ENCODE measurements at places on chromosomes 4 and X.

DNA sequence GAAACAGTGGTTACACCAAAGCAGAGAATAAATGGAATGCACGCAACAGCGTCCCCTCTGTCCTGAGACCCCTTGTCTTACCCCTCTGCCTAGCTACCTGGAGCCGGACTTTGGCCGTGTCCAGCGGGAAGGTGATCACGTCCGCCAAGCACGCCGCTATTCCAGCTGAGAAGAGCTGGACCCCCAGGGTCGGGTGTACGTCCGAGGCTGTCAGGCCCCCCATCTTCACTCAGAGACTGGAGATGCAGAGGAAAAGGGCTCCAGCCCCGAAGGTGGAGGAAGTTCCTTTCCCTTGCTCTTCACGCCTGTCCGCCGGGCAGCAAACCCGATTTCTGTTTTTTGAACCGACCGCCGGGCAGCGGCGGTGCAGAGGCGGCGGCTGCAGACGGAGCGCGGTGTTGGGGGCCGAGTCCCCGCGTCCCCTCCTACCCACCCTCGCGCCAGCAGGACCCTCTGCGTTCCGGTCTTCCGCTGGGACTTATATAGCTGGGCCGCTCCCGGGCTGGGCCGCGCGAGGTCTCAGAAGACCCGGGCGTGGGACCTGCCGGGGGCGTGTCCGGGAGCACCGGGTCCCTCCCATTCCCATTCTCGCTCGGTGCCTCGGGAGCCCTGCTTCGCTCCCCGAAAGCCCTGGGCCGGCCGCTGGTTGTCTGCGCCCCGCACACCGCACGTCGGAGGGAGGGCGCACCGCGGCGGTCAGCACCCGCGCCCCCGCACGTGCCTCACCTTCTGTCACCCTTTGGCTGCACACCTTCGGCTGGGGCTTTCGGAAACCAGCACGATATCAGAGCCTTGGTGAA, at the start of gene UCP1:
UCP1 (minus strand) TSS at position 455 of the 800 bp plus-strand sequence; CDS start at position 223, 232 bp downstream.
- DNase-seq, result peak; percentile 41

DNA sequence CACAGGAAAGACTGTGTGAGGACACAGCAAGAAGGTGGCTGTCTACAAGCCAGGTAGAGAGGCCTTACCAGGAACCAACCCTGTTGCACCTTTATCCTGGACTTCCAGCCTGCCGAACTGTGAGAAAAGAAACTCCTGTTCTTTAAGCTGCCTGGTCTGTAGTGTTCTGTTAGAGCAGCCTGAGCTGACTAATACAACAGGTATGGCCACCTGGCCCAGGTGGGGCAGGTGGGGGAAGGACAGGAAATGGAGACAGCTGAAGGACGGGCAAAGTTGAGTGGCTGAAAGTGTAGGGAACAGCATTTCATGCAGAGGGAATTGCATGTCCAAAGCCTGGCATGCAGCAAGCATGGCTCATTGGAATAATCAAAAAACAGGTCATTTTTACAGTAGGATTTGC, 35.1 kb downstream of the CYTL1 start:
- no peak for DNase-seq

GRCh38 chr4:149203256-149204001, 612.2 kb downstream of the IQCM start:
- no peak for DNase-seq

GRCh38 chr4:170849969-170850368, 760.2 kb upstream of the AADAT start:
- no peak for DNase-seq

DNA sequence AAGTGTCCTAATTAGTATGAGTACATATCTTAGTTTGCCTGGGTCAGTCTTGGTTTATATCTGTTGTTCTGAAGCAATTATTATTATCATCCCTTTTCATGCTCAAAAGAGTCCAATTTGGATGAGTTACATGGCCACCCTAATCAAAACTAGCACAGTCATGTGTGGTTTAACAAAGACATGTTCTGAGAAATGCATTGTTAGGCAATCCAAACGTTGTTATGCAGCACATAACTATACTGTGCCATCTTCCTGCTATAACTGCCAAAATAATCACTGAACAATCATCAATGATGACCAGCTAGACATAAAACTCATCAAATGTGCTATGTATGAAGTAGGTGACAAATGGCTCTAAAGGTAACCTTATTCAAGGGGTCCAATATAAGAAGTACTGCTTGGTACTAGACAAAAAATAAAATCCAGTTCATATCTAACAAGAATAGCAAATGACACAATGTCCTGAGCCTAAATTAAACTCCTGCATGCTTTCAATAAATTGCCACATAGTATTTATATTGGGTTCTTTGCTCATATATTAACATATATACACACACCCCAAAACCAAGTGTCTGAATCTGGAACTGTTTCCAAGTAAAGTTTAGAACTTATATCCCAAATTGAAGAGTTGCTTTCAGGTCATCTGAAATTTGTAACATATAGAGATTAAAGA, 41.9 kb downstream of the CNOT6L start:
- DNase-seq, result no peak

- DNase-seq, result no peak
These were observed 64.0 kb downstream of the SOX3 start for GRCh38 chrX:140440876-140441275.

GRCh38 chr4:92847026-92847425, 543.3 kb downstream of the GRID2 start:
- no peak for DNase-seq

GRCh38 chr4:79212311-79212710, 113.5 kb downstream of the NAA11 start:
- no peak for DNase-seq

DNA sequence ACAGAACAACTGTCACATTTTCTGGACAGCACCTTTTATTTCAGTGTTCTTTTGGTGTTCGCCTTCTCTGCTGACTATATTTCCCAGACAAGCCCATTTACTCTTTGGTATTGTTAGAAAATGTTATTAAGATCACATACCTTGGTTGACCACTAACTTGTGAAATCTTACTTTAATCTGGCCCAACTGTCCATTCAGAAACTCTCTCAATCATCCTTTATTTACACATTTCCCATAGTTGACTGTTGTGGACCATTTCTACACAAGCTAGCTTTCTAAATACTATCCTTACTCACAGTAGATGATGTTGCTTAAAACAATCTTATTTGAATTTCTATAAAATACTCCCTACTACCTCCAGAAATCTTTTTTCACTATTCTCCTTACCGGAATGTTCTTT, 64.7 kb downstream of the QRFPR start:
- DNase-seq, result no peak

DNA sequence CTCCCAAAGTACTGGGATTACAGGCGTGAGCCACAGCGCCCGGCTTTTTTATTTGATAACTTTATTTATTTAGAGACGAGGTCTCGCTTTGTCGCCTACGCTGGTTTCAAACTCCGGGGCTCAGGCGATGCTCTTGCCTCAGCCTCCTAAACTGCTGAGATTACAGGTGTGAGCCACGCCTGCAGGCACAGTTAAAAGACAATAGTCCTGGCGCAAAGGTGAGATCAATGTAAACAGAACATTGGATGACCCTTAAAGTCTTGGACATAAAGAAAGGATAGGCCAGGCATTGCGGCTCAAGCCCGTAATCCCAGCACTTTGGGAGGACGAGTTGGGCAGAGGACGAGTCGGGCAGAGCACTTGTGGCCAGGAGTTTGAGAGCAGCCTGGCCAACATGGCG, 2.8 kb upstream of the TXLNG start:
- DNase-seq, result no peak

DNA sequence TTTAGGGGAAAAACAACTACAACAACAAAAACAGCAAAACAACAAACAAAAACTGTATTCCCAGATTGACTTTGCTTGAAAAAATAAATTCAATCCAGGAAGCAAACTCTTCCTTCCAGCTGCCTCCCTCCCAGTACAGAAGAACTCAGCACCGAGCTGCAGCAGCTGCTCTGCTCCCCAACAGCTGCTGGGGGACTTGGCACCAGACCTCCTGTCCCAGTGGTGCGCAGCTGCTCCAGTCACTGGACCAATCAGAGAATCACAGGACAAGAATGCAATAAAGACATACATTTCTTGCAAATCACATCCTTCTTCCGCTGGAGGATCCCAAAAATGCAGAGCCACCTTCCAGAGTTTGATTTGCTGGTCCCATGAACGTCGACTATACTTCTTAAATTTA, 11.8 kb upstream of the FAM53A start:
- no peak for DNase-seq

DNA sequence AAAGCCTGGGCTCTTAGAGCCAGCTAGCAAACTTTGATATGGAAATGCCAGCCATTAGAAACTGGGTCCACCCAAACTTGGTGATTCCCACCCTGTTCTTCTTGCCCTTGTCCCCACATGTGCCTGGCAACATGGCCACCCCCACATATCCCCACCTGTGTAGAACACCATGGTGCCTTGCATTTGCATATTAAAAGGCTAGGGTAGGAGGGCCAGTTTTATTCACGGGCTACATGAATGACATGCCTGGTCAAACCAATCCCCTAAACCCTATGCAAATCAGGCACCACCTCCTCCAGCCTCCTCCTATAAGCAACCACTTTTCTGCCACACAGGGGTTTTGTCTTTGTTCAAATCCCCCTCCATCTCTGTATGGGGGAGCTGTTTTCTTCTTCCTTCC, 104.9 kb downstream of the CLNK start:
- no peak for DNase-seq

- no peak for DNase-seq
These were observed 4.2 kb upstream of the AKAP17A start for GRCh38 chrX:1587161-1587560.

DNA sequence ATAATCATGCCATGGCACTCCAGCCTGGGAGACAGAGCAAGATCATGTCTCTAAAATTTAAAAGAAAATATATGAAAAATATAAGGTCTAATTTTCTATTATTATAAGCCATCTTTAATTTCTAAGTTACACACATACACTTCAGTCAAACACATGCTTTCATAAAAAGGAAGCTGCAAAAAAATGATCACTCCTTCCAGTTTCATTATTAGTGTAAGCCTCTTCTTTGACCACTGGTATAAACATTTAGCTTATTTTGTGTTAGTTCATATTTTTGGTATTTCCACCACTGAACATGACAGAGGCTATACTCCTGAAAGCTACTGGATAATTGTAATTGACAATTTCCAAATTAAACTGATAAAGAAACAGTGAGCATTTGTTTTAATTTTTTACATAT, 163.3 kb upstream of the USP38 start:
- no peak for DNase-seq

DNA sequence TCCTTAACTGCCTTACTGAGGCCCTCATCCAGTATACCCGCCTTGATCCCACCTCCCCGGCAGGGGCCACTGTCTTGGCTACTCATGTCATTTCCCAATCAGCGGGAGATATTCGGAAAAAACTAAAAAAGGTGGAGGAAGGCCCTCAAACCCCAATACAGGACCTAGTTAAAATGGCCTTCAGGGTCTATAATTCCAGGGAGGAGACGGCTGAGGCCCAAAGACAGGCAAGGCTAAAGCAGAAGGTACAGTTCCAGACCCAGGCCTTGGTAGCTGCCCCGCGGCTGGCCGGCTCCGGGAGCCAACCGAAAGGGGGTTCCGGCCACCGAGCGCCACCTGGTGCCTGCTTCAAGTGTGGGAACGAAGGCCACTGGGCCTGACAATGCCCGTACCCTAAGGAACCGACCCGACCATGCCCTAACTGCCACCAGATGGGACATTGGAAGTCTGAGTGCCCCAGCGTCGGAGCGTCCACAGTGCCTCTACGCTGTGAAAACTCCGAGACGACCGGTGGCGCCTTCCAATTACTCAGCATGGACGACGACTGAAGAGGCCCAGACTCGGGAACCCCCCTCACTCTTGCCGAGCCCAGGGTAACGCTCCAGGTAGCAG, 959.6 kb downstream of the RPA4 start:
- no peak for DNase-seq

DNA sequence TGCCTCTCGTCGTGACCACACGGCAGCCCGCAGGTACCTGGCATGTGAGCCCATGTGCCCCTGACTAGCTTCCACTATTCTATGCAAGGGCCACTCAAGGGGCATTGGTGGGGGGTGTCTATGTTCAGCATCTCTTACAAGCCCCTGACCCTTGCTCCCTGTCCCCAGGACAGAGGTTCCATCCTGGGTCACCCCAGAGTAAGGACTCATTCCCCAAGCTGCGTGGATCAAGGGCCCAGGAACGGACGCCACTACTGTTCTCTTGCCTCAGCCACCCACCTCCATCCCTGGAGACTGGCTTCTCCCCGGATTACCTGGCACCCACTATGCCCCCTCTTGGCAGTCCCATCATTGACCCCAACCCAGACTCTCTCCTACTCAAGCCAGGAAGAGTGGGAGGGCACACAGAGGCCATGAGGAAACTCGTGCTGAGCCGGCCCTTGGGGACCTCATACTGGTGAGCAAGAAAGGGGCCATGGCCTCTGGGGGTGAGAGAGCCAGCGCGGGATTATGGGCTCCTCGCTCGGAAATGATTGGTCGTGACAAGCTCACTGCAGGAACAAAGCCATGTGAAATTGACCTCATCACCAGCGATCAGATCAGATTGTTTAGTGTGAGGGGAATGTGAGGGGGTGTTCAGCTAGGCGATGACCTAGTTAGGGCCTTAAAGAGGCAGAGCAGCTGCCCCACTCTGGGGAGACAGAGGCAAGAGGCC, 50.1 kb upstream of the PJA1 start:
- no peak for DNase-seq

DNA sequence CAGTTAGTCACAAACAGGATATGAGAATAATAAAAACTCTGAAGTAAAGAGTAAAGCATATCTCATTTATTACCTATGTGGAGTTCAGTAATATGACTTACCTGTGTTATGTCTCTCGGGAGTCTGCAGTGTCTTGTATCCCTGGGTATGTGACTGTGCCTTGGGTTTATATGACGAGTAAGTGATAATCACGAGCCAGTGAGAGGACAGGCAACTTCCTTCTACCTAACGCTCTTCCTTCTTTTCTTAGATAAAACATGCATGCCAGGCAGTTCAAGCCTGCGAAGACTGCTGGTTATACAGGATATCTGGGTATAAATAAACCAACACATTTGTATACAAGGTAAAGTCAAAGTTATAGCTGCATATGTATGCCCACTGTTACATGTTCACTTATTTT, at the start of gene HPGDS:
HPGDS (minus strand) TSS at position 143 of the 400 bp plus-strand sequence. CDS start 8,207 bp downstream, outside the sequence.
- DNase-seq, result no peak

DNA sequence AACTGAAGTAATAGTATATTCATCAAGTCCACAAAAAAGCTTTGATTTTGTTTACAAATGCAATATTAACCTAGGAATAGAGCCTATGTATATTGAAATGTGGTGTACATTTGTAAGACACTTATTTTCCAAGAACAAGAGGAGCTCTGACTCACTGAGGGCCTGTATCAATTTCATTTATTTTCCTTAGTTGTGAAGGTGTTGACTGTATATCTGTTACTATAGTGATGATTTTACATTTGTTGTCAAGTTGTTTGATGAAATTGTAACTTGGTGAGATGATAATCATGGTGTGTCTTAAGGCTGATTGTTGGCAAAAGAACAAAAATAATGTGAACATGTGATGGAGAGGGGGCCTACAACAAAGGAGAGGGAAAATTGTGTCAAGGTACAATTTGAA, 274.9 kb upstream of the TEX13A start:
- no peak for DNase-seq

- DNase-seq, result no peak
These were observed 47.5 kb downstream of the GASK1B start for GRCh38 chr4:158125310-158125709.

DNA sequence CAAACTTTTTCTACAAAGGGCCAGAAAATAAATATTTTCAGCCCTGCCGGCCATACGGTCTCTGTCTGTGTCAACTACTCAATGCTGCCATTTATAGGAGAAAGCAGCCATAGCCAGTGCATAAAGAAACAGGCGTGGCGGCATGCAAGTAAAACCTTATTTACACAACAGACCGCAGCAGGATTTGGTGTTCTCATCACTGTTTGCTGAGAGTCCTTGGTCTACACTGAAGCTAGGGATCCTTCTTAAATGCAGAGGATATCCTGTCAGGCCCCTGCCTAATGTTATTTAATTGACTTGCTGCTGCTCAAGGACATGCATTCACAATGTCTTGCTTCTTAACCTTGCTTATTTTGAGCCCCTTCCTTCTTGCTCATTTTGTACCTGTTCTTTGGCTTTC, 54.7 kb downstream of the CPE start:
- no peak for DNase-seq

Data from Caco-2 (cell line).